ENCODE measurements at places on chromosomes 12 and 14.

DNA sequence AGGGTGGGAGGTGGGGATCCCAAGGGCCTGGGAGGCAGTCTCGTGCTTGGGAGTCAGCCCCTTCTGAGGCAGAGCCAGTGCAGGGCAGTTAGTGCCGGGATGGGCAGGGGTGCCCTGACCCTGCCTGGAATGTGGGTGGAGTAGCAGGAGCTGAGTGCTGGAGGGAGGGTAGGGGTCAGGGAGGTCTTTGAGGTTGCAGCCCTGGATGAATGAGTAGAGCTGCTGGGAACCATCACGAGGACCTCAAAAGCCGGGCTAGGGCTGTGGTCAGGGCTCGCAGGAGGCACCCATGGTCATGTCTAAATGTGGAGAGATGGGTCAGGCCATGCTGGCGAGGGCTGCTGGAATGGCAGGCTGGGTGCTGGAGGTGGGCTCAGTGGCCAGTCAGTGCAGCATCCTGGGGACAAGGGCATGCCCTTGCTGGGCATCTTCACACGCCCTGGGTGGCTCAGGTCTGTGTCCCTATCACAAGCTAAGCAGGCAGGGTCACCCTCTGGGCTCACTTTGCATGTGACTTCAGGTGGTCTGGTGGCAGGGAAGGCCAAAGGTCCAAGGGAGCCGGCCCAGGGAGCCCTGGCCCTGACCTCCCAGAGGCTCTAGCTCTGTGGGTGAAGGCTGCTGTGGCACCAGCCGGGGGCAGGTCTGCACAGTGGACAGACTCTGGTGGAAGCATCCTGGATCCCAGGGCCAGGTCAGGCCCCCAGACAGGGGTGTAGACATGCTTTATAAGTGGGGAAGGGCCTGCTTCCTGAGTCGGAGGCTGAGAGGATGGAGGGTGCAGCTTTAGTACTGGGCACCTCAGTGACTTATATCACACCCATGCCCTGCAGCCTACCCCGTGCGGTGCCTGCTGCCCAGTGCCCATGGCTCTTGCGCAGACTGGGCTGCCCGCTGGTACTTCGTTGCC, 24.5 kb downstream of the PAPLN start:
- no peak for DNase-seq

- no peak for DNase-seq
Observed at GRCh38 chr12:46160981-46161690, 107.7 kb downstream of the SLC38A1 start.

DNA sequence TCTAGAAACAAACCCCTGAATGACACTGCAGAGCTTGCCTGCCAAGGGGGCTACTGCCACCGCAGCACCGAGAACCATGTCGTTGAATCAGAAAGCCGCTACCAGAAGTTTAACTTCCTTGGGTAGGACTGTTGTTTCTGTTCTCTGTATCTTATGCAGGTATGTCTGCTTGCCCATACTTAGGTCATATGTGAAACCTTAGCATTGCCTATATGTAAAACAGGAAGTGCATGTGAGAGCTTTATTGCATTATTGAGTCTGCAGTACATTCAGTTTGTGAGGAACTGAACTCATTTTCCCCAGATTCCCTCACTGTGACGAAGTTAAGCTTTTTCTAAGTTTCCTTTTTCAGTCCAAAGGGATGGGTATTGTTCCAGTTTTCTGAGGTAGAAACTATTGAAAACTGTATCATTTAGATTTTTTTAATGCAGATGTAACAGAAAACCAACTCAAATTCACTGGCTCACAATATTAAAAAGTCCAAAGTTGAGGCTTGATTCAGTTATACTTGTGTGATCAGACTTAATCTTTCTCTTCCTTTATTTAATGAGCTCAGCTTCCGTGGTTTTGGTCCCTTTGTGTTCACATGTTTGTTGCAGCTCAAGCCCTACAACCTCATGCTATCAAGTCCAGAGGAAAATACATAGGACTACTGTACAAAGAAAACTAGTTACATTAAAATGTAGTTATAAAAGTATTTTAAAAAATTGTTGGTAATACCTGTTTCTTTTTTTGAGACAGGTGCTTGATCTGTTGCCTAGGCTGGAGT, 6.9 kb downstream of the FBXO34 start:
- DNase-seq: no peak

DNA sequence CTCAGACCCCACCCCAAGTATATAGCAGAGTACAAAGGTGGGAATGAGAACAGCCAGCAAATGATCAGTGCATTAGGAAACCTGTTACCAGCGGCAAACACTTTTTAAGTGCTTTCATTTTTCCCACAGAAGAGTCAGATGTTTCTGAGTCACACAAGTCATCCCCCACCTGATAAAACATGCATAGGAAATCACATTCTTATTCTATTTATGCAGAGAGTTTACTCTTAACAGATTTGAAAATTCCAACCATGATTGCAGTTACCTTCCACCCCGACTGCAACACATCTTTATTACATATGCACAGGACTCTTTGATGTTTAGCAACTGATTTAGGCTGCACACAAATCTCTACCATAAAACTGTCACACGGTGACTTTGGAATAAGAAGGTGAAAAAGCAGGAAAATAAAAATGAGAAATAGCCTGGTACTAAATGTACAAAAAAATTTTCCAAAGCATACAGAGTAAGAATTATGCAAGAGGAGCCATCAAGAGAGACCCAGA, 236.4 kb downstream of the PAWR start:
- no peak for DNase-seq

- DNase-seq: no peak
Observed at GRCh38 chr12:10466311-10466710, 13.1 kb upstream of the KLRC1 start.

DNA sequence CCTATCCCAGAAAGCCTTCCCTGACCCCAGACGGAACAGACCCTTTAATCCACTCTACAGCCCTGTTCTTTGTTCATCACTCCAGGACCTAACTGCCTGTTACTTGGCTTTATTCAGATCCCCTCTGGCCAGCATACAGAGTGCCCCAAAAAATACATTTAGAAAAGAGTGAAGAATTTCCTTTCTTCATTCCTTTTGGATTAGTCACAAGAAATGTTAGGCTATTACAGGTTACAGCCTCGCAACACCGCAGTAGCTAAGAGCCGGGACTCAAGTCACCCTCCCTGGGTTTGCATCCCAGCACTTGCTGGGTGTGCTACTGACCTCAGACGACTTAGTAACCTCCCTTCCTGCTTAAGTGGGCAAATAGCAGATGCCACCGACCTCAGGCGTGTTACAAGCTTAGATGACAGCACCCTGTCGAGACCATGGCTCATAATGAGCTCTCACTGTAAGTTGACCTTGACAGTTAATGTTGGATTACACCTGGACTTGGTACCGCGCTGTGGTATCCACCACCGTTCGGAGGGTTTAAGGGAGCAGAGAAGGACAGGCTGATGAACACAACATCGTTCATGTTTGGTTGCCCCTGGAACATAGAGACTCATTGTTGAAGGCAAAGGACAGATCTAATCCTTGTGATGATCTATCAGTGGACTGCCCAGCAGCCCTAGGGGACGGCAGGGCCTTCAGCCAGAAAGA, 12.9 kb downstream of the GLRX5 start:
- no peak for DNase-seq

DNA sequence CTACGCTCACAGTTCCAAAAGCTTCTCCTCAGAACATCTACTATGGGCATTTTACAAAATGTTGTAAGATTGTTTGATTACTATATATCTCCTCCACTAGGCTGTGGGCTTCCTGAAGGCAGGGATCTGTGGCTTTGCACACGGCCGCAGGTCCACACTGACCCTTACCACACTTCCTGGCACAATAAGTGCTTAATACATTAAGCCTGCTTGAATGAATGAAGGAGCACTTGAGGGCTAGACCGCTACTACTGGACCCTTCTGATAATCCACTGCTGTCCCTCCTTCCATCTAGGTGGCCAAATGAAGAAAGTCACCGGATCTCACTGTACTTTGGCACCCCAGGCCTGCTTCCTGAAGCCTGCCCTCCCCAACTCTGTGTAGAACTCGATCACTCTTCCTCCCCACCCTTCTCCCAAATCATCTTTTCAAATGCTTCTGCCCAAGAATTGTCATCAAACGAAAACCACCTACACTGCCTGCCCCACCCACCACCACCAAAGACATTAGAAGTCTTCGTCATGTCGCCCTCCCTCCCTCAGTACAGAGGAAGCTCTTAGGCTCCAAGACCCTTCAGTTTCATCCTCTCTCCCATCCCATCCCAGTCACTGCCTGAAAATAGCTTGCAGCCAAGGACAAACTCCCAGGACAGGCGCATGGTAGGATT, 596 bp upstream of the ZBTB39 start:
- no peak for DNase-seq

- DNase-seq: no peak
Observed at GRCh38 chr12:42118136-42118879, 26.4 kb downstream of the GXYLT1 start.

- DNase-seq: no peak
Observed at GRCh38 chr14:104147346-104148125, 9.1 kb downstream of the KIF26A start.

DNA sequence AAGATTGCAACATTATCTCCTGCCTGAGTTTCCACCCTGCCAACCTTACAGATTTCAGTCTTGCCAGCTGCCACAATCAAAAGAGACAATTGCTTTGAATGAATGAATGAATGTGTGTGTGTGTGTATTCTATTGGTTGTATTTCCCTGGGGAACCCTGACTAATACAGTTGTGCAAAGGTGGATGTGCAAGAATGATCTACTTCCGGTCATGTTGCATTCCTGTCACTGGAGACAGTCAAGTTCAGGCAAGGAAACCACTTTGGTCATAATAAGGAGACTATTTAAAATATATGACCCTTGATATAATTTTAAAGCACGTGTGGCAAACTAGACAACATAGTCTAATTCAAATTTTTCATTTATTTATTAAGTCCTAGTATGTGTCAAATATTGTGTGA, 13.1 kb downstream of the RERG start:
- DNase-seq: no peak

DNA sequence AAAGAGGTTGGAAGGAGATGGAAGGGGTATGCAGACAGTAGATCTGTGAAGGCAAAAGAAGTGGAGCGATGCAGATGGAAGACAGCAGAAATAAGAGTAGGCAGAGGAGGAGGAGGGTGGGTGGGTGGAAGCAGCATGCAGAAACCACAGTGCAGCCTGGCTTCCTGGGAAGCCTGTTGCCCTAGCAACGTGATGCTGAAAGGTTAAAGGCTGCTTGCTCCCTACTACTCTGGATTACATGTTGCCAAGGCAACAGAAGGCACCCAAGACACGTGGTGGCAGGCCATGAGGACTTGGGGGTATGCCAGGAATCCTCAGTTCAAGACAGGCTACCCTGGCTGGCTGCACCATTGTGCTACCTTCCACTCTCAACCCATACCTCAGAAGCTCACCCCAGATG, 129.6 kb downstream of the GRIN2B start:
- DNase-seq: no peak

DNA sequence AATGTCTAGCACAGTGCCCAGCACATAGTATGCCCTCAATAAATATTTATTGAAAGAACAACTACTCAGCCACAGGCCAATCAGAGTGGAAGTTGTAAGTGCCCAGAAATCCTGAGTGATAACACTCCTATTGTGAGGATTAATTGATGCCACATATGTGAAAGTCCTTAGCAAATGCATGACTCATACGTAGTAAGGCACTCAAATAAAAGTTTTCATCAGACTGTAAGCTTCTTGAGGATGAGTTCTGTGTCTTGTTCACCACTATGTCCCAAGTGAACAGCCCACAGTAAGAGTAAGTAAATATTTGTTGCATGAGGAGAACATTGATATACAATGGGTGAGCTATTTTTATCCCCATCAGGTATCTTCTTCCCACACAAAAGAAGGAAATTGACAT, 24.7 kb upstream of the ANO6 start:
- DNase-seq: no peak

DNA sequence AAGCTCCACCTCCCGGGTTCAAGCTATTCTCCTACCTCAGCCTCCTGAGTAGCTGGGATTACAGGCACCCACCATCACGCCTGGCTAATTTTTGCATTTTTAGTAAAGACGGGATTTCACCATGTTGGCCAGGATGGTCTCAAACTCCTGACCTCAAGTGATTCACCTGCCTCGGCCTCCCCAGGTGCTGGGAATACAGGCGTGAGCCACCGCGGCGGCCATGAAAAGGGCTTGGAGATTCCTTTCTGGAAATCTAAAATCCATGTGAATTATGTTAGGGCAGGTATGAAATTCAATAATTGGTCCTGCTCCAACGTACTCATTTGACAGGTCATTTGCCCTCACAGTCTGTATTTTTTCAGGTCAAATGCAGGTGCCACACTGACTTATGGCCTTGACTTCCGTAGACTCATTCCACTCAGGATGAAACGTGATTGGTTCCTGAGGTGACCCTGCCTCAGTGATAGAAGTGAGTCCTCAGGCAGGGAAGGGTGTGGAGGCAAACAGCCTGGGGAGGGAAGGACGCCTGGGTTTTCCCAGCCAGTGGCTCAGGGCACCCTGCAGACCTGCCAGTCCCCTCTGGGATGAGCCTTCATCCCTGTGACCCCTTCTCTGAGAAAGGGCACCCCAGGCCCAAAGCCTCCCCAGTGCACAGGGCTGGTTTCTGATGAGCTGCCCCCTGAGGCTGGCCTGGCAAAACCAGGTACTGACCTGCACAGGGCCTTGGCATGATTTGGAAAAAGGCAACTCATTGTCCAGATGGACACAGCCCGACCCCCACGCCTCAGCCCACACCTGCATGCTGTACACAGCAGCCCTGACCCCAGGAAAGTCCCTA, 48.7 kb downstream of the PSMA6 start:
- DNase-seq: no peak

DNA sequence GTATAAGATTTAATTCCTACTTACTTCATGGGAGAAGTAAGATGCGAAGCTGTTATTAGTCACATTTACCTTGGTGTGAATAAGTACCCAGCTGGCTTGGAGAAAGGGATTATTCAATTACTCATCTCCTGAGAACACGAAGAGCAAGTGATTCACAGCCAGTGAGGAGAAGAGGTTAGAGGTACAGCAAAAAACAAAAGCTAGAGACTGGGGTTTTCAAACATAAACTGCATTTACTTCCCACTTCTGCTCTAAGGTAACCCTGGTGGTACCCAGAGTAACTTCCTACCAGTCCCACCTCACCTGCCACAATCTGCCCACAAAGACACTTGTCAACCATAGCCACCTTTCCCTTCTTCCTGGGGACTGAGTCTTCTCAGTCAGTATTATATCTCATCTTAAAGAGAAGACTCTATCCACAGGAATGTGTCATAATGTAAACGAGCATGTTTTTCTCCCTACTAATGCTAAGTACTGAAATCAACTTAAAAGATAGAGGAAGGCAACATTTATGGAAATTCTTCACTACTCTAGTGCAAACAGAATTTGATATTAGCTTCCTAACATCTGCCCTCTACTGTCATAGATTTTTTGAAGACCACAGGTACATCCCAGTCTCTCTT, 6.0 kb upstream of the IL22 start:
- DNase-seq: no peak
